ENCODE measurements at places on chromosomes 11 and 22. TPM values are rescaled to one million over a fixed set of nuclear protein-coding genes. Genes with fewer than 3 reads are reported as not detected.

DNA sequence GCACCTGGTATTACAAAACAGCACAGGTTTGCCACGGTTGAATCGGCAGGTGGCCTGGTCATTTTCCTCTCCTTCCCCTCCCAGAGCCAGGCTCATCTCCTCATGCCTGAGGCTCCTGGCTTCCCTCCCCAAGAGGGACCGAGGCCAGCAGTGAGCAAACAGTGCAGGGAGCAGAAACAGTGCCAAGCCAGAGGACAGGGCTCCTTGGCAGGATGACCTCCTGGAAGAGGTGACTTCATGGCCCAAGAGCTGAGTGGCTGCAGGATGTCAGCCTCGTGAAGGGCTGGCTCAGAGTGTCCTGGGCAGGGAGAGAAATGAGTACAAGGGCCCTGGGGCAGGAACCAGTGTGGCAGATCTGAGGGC is 22.8 kb upstream of the PPFIA1 start:
- no peak for DNase-seq
- H3K27ac ChIP-seq = no peak overlapping the region

- H3K4me1 ChIP-seq = no peaks in the 10 kb centered on the region
- no peak overlapping the region for H3K4me3 ChIP-seq
- H3K27ac ChIP-seq = no peak overlapping the region
- no peaks in the 10 kb centered on the region for H3K36me3 ChIP-seq
- DNase-seq = no peak
Observed at GRCh38 chr11:38796281-38796680, 2198.2 kb upstream of the RAG2 start.

DNA sequence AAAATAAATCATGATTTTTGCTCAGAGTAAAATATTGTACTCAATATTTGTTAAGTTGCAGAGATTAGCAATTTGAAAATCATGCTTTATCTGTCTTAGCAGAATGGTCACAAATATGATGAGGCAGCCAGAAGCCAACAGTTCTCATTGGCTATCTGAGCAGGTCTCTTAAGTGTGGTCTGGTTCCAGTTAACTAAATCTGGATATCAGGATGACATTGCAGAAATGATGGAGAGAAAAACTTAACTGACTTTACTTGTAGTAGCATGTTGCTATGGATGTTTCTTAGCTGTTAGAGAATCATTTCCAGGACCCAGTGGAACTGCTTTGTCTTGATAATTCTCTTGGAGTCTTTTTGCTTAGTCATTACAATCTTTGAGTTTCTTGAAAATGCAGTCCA is 1070.3 kb downstream of the JRKL start:
- no peaks in the 10 kb centered on the region for H3K4me1 ChIP-seq
- H3K27ac ChIP-seq = no peak overlapping the region
- no peaks in the 10 kb centered on the region for H3K27me3 ChIP-seq
- DNase-seq = no peak

GRCh38 chr11:11864803-11865202 is 23.0 kb downstream of the USP47 start:
- H3K27ac ChIP-seq = no peak overlapping the region
- no peak for DNase-seq
- H3K4me1 ChIP-seq = peaks cover 2% of the 10 kb centered on the region
- H3K36me3 ChIP-seq = peaks cover 1% of the 10 kb centered on the region
- no peak overlapping the region for H3K4me3 ChIP-seq

DNA sequence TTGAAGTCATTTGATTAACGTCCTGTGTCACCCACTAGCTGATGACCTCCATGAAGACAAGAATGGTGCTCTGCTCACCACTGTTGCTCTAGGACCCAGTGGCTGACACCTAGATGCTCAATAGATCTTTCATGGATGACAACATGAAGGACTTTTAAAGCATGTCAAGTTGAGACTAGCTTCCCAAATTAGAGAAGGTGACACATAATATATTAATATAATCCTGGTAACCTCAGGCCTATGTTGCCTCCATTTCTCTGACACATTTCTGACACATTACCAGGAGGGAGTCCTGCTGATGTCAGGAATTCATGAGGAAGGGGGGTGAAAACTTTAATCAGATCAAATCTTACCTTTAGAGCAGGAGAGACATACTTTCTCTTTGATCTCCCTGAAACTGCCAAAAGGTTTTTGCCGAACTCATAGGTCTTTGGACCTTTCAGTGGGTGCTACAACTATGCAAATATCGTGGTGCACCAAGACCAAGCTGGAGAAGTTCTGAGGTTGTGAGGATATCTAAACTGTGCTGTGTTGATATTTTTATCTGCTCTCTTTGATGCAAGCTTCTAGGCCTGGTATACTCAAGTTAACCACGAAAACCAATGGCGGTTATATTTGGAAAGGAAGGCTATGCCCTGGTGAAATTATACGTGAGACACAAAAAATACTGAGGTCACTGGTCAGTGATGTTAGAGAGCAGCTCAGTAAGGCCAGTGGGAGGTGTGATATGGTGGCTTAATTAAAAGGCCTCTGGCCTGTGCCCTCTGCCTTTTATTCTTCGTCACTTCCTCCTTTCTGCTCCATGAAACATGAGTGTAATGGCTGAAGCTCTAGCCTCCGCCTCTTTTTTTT is 13.2 kb upstream of the AMPD3 start:
- H3K4me3 ChIP-seq = no peak overlapping the region
- no peaks in the 10 kb centered on the region for H3K36me3 ChIP-seq
- no peaks in the 10 kb centered on the region for H3K27me3 ChIP-seq
- H3K27ac ChIP-seq = peak overlapping the region; percentile 49
- no peak for DNase-seq
- peaks cover 3% of the 10 kb centered on the region for H3K4me1 ChIP-seq

DNA sequence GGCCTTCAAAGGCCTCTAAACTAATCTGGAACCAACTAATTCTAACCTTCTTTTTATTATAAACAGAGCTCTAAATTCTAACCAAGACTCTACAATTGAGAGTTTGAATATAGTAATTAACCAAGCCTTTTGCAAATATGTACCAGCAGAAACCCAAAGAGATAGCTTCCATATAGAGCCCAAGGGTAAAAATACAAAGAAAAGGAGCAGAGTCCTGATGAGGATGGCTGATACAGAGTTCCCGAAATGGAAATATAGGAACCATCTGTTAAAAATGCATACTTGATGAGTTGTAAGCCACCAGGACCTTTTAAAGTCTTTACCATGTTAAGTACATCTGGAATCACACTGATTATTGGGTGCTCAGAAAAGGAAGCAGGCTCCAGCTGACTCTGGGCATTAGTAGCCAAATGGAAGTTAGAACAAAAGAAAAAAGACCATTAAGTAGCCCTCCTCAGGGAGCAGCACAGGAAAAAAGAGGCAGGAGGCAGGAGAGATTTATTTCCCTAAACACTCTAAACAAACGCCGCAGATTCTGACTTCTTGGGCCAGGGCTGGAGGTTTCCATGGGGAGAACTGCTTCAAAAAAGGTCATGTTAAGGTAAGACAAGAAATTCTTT is 463.1 kb upstream of the FAT3 start:
- H3K4me1 ChIP-seq = no peaks in the 10 kb centered on the region
- DNase-seq = no peak
- no peaks in the 10 kb centered on the region for H3K36me3 ChIP-seq
- H3K27me3 ChIP-seq = no peaks in the 10 kb centered on the region

- no peak overlapping the region for H3K4me3 ChIP-seq
- DNase-seq = no peak
- no peaks in the 10 kb centered on the region for H3K36me3 ChIP-seq
- H3K4me1 ChIP-seq = no peaks in the 10 kb centered on the region
- no peak overlapping the region for H3K27ac ChIP-seq
Observed at GRCh38 chr22:50489363-50490243, 2.9 kb downstream of the MIOX start.

PTPN5 gene
- polyA plus RNA-seq = not detected

DNA sequence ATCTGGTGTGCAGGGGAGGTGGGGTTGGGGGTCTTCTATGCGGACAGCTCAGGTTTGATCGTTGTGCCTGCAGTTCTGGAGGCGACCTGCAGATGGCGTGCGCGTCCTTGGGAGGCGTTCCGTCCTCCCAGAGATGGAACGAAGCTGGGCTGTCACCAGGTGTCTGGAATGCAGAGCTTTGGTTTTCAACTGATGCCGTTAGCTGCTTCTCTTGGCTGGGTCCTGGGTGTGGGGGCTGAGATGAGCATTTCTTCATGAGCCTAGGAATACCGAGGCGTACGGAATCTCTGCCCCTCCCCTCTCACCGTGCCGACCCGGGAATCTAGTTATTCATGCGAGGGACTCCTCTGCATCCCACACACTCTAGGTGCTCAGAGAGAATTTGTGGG is 98.6 kb downstream of the CEP164 start:
- peaks cover 33% of the 10 kb centered on the region for H3K27me3 ChIP-seq
- no peaks in the 10 kb centered on the region for H3K4me1 ChIP-seq
- no peak overlapping the region for H3K27ac ChIP-seq

All from IMR-90 (cell line).